D341Med (cell line): ENCODE measurements at places on chromosomes 3 and 15.

GRCh38 chr15:47196048-47196447, 521.3 kb upstream of the SEMA6D start:
- DNase-seq: peak; percentile 79

GRCh38 chr15:88736204-88736603, 67.0 kb upstream of the ACAN start:
- no peak for DNase-seq

- DNase-seq: peak; percentile 78
Observed at GRCh38 chr3:42572278-42572677, 9.5 kb downstream of the SEC22C start.

GRCh38 chr3:24520976-24521419, 26.3 kb upstream of the THRB start:
- DNase-seq: no peak

GRCh38 chr15:44812029-44812517, 75.7 kb downstream of the TRIM69 start:
- no peak for DNase-seq

DNA sequence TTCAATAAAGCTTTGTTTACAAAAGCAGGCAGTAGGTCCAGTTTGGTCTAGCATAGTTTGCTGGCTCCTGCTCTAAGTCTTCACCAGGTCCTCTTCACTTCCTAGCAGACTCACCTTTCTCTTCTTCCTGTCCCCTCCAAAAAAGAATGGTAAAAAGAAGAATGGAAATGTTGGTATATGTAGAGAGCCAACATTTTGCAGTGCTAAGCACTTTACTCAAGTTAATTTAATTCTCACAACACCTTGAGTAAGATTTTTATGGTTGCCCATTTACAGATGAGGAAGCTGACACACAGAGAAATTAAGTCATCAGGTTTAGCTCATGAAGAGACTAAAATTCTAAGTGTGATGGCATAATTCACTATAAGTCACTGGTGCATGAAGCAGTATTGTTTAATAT, 230.1 kb upstream of the PRICKLE2 start:
- DNase-seq: no peak
